ENCODE measurements at places on chromosomes 7 and 10.
A peak's percentile ranks its signal among the peaks of the same experiment; 100 is the strongest.

DNA sequence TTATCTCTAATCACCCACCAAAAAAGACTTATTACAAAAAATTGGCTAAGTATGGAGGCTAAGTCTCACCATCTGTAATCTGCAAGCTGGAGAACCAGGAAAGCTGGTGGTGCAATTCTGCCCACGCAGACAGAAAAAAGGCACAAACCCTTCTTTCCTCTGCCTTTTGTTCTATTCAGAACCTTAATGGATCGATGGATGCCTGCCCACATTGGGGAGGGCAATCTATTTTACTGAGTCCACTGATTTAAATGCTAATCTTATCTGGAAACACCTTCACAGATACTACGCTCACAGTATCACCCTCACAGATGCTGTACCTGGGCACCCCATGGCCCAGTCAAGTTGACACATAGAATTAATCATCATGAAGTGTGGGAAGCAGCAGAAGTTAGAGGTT, 10.2 kb downstream of the IGFBP3 start:
- no peak for DNase-seq

- no peak for DNase-seq
Observed at GRCh38 chr7:46741938-46742540, 821.0 kb upstream of the IGFBP3 start.

DNA sequence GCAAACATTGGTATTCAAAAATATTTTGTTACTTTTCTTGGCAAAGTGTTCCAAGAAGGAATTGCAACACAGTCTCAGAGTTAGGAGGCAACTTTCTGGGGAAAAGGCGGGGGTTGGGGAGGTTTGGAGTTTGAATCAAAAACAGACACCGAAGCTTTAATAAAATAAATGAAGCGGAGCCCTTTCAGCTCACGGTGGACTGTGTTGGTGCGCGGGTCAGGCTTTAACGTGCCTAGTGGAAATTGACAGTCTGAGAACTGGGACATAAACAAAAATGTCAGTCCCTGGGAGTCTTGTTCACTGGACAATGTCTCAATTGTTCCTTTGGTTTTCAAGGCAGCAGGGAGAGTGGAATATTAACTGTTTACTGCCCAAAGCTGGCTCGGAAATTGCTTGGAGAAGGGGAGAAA, 109.3 kb downstream of the TCF7L2 start:
- DNase-seq: no peak

DNA sequence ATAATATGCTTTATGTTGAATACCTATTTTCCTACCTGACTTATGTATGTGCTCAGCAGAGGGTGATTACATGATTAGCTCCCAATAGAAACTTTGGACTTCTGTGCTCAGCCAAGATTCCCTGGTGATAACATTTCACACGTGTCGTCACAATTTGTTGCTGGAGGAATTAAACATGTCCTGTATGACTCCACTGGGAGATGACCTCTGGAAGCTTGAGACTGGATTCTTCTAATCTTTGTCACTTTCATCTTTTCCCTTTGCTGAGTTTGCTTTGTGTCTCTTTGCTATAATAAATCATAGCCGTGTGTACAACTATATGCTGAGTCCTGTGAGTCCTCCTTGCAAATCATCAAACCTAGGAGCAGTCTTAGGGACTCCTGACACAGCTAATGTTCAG, 120.9 kb upstream of the LRRTM3 start:
- no peak for DNase-seq

DNA sequence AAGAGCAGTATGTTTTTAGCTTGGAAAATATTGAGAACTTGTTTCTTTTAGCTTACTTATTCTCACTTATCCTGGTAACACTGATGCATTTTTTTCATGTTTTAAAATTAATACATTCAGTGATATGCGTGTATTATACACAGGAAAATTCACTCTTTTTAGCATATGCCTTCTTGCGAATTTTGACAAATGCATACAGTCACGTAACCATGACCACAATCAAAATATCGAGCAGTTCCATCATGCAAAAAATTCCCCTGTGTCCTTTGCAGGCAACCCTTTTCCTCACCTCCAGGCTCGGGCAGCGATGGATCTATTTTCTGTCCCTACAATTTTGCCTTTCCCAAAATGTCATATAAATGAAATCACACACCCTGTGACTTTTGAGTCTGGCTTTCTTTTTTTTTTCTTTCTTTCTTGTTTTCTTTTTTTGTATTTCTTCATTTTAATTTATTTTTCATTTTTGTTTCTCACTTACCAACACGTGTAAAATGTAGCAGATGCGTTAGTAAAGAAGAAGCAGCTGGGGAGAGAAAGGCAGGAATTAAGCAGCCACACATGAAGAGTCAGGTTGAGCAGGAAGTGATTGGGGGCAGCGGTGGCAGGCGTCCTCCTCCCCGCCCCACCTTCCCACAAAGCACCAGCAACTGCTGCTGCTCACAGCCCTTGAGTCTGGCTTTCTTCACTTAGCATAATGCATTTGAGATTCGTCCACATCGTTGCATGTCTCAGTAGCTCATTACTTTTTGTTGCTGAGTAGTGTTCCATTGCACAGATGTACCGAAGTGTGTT, 29.9 kb downstream of the ADRB1 start:
- DNase-seq: peak; percentile 19

DNA sequence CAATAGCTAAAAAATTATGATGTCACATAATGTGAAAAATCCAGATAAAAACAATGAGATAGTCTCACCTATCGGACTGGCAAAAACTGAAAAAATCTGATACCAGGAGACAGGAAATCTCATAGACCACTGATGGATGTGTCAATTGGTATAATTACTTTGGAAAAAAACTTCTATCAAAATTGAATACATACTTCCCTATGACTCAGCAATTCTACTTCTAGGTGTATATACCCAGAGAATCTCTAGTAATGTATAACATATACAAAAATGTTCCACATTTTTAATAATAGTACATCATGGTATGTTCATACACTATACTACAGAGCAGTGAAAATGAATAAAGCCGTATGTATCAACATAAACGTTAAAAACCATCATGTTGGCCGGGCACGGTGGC, 34.9 kb downstream of the SHTN1 start:
- no peak for DNase-seq

DNA sequence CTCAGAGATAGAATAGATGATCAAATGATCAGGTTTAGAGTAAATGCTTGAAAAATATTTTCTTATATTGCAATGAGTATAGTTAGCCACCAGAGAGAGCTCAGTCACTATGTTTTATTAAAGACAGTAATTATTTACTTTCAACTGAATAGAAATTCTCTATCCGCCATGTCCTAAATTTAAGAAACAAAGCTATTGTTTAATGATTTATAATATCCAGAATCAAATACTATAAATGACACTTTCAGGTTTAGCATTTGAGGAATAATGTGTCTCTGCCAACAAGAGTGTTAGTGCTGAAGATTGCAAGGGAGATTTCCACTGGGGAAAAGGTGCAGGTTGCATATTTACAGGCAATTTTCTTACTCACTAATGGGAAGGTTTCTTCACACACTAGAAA, 184.7 kb downstream of the DGKB start:
- DNase-seq: no peak

GRCh38 chr10:11331046-11331577, 280.3 kb downstream of the USP6NL start:
- no peak for DNase-seq

GRCh38 chr7:12557282-12557681, 13.2 kb upstream of the SCIN start:
- no peak for DNase-seq

DNA sequence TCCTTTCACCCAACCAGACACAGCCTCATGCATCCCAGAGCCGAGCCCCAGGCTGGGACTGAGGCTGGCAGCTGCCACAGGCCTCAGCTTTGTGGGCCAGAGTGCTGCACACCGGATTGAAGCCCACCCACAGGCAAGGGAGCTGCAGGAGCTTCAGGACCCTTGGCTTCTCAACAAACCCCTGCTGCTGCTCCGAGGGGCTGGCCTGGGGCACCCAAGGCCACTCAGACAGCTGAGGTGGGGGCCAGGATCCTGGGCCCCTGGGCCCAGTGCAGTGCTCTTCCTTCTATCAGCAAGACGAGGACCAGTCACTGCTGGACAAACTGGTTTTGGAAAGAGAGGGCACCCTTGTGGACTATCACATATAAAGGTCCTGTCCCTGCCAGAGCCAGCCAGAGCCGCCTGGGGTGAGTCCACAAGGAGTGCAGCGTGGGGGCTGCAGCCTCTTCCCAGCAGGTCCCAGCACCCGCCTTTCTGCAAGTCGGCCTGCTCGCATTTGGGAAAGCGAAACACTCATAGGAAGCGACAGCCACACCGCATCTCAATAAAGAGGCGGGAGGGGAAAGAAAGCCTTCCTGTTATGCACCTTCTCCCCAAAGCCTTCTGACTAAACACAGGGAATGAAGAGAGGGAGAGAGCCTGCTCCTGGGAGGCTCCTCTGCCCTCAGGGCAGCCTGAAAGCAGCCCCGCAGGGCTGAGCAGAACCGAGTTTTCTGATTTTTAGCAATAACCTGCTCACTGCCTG, 9.5 kb upstream of the TCERG1L start:
- no peak for DNase-seq

DNA sequence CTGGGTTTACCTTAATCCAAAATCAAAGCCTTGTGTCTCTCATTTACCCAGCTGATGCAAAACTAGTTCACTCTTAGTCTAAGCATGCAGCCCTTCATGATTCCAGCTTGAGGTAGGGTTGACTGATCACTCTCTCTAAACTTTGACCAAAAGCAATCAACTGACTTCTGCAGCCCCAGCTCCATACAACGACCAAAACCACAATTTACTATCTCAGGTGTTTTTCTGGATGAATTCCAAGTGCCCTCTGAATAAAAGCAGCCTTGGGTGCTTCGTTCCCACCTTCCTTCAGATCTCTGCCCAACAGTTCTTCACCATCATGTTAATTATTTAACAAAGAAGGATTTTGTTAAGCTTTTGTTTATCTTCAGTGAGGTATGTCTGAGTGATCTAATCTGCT, 62.6 kb downstream of the CCDC6 start:
- DNase-seq: no peak

DNA sequence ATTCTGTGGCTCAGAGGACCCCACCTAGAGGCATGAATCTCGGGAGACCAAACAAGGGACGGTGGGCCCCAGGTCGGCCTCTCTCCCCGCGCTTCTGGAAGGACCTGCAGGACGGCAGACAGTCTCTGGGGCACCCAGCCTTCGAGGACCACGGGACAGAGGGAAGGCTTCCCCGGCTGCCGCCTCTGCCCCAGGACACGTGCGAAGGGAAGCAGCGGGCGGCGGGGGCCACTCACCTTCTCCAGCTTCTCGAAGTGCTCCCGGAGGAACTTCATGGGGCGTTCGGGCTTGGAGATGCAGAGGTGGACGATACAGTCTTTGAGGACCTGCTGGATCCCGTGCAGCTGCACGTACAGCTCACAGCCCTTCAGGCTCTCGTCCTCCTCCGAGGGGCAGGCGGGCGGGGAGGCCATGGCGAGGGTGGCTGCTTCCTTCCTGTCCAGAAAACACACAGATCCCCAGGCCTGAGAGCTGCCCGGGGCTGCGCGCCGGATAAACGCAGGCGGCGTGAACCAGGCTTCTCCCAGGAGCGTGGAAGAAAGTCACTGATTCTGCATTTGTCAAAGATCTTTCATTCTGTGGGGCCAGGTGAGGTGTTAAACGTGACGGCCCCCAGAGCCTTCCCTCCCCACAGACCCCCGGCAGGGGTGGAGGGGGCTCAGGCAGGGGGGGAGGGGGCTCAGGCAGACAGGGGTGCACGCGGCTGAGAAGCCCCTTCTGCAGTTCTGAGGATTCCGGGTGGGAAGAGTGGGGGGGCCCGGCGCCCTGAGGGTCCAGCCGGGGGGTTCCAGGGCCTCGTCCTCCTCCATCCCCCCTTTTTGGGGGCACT, 15.2 kb upstream of the DNAAF5 start:
- no peak for DNase-seq

DNA sequence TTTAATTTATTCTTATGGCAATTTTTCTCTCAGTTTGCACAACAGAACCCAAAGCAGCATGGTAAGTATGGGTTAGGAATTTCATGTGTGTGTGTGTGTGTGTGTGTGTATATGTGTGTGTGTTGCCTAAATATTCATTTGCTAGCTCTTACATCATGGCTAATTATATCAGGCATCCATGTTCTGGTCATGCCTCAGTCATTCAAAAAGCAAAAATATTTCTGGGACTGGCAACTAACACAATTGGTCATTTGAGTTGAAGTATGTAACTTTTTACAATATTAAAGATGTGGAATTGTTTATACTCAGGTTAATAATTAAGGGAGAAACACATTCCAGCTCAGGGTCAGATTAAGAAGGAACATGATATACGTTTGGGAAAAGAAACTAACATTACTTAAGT, 67.6 kb upstream of the PHYHIPL start:
- DNase-seq: no peak

DNA sequence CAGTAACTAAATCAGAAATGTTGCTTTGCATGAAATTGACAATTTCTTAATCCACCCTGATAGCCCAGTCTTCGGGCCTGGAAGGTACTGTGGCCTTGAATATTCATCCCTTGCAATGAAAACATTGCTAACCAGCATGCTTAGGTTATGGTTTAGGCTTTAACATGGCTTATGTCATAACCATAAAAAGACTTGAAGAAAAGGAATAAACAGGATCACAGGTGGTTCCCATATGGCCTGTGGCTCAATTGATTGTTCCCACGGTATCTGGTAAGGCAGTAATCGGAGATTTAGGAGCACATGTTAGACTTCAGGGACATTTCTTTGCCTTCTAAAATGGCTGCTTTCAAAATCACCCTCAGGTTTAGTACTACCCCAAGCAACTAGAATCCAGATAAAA, 139.5 kb downstream of the ST7 start:
- DNase-seq: no peak

- DNase-seq: no peak
Observed at GRCh38 chr10:75508239-75508813, 76.9 kb downstream of the LRMDA start.

- DNase-seq: no peak
Observed at GRCh38 chr10:101319241-101319915, 34.6 kb upstream of the BTRC start.

- no peak for DNase-seq
Observed at GRCh38 chr10:86945361-86946212, 11.8 kb downstream of the MMRN2 start.

- DNase-seq: no peak
Observed at GRCh38 chr7:131547589-131547988, 8.8 kb downstream of the PODXL start.
